ENCODE measurements at places on chromosomes 4 and X. TPM values are rescaled to one million over a fixed set of nuclear protein-coding genes. Genes with fewer than 3 reads are reported as not detected.

Gene TBC1D14
- total RNA-seq = 29.4 TPM

Gene UBA6
- total RNA-seq = 107 TPM

Gene SATL1
- total RNA-seq = not detected

Gene SLC30A9
- total RNA-seq = 64.7 TPM

Gene PLXNB3
- total RNA-seq = 2.5 TPM

Gene HPSE
- 0.59 TPM for total RNA-seq

Gene PFKFB1
- not detected for total RNA-seq

Gene CYTL1
- 0.15 TPM for total RNA-seq

Gene CT83
- not detected for total RNA-seq

Gene GABRB1
- total RNA-seq = not detected

Gene CT45A1
- total RNA-seq = not detected

Gene IL2
- total RNA-seq = not detected

Gene FGFR3
- 0.83 TPM for total RNA-seq

Gene RTL9
- total RNA-seq = not detected

Gene ARX
- total RNA-seq = not detected

Gene AGA
- 68.8 TPM for total RNA-seq

Gene TRIM60
- total RNA-seq = not detected

Gene MAGEB10
- not detected for total RNA-seq

Gene TBX22
- total RNA-seq = not detected

Gene ZFP92
- under 0.01 TPM for total RNA-seq

Gene CXXC4
- not detected for total RNA-seq

Gene HS6ST2
- 0.08 TPM for total RNA-seq

Gene LYAR
- 8.6 TPM for total RNA-seq

Gene PDZD4
- total RNA-seq = 0.08 TPM

Gene ATP2B3
- under 0.01 TPM for total RNA-seq

Gene LIAS
- total RNA-seq = 5.4 TPM

Gene CLIC2
- total RNA-seq = 5.5 TPM

Gene SSX2
- total RNA-seq = not detected

Gene MED14
- 14.2 TPM for total RNA-seq

Gene TLR8
- total RNA-seq = not detected

Gene GPRASP1
- 6.2 TPM for total RNA-seq

Gene C4orf50
- not detected for total RNA-seq

Gene GPC4
- total RNA-seq = 3.6 TPM

Gene CLCN3
- total RNA-seq = 29.2 TPM

Gene CT45A5
- total RNA-seq = not detected

Gene RAPGEF2
- 70.6 TPM for total RNA-seq

Gene FOXP3
- not detected for total RNA-seq

Gene ENPEP
- 0.08 TPM for total RNA-seq

Gene SLC9A7
- 37.2 TPM for total RNA-seq

Gene MAP9
- 2.1 TPM for total RNA-seq

Gene SPANXB1
- total RNA-seq = not detected

Gene DGAT2L6
- total RNA-seq = not detected

Gene TCP11X2
- not detected for total RNA-seq

Gene PAGE5
- not detected for total RNA-seq

Gene TRIM2
- total RNA-seq = 69.9 TPM

Gene PPEF2
- not detected for total RNA-seq

Gene ARSJ
- total RNA-seq = 22.5 TPM

Gene PCSK1N
- total RNA-seq = 0.15 TPM

Gene BEX1
- 0.47 TPM for total RNA-seq

Gene AMTN
- total RNA-seq = 1.1 TPM

Gene AKAP14
- total RNA-seq = not detected

Gene FAM184B
- total RNA-seq = not detected

Gene PROM1
- total RNA-seq = 0.08 TPM
